Osteocyte (in vitro differentiated cells): ENCODE measurements at places on chromosomes 5 and 9. TPM values are rescaled to one million over a fixed set of nuclear protein-coding genes. Genes with fewer than 3 reads are reported as not detected.

The PCDHA4 gene
- 12.2 and 12.8 TPM in 2 replicates for total RNA-seq

The OLFM1 gene
- total RNA-seq: 0.83 and 1.3 TPM in 2 replicates

DNA sequence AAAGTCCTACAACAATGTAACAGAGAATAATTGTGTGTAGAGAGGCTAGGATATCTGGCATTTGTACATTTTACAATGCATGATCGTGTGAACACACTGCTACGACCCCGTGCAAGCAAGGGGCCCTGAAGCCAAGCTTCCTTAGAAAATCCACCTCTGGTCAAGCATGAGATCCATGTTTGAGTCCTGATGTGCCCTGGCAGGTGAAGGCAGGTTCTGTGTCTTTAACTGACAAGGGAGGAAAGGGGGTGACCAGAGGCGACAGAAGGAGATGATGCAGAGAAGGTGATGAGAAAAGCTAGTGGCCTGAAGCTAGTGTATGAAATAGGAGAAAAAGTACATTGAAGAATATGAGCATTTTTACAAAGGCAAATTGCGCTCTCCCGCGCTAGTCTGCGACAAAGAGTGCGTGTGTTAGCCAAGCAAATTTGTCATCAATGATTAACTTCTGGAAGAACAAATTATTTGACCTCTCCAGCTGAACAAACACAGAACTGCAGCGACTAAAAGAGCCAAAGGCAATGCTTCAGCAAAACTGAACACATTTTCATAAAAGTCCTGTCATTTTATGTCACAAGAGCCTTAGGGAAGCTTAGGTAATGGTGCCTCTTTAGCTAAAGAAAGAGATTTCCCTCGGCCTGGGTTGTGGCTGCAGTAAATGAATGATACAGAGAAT, 101.7 kb upstream of the DAPK1 start:
- DNase-seq: no peak
- peaks cover 47% of the 10 kb centered on the region for H3K4me1 ChIP-seq
- H3K36me3 ChIP-seq: no peaks in the 10 kb centered on the region
- H3K27me3 ChIP-seq: no peaks in the 10 kb centered on the region
- H3K27ac ChIP-seq: peak overlapping the region; percentile 88

- H3K36me3 ChIP-seq: peaks cover 5% of the 10 kb centered on the region
- no peaks in the 10 kb centered on the region for H3K27me3 ChIP-seq
- peak overlapping the region; percentile 80 for H3K27ac ChIP-seq
- no peak for DNase-seq
- no peak overlapping the region for H3K4me3 ChIP-seq
These were observed 169.1 kb upstream of the PIK3R1 start for GRCh38 chr5:68046445-68046844.

DNA sequence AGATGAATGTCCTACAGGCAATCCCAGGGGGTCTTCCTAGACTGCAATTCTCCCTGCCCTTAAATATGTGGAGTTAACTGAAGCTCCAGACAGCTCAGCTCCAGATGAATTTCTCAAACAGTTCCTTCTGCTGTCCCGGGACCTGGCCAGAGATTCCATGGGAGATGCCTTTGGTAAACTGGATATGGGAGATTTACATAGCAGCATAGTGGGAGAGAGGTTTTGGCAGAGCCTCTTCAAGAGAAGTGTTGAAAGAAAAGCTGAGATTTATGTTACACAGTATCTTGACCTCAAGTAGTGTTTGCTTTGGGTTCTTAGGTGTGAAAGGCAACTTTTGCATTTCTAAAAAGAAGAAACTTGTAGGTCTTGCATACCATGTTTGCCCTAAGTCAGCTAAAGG, 364.9 kb downstream of the ARRDC3 start:
- no peaks in the 10 kb centered on the region for H3K4me1 ChIP-seq
- DNase-seq: no peak
- no peaks in the 10 kb centered on the region for H3K36me3 ChIP-seq
- H3K27me3 ChIP-seq: peaks cover 7% of the 10 kb centered on the region
- no peak overlapping the region for H3K27ac ChIP-seq

DNA sequence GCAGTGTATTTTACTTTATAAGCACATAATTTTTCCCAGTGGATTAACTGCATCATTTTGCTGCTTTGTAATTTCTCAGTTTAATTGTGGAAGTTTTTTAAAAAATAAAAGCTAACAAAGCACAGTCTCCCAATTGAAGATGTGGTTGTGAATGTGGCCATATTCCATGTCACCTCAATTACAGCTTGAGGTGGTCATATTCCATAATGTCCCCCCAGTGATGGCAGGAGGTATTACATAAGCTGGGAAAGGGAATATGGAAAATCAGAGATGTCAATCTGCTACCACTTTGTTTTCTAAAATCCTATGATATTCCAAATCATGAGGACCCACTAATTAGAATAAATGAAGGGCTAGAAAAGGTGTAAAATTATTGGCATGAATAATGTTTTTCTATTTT, 1672.0 kb upstream of the CDH9 start:
- no peaks in the 10 kb centered on the region for H3K4me1 ChIP-seq
- H3K36me3 ChIP-seq: no peaks in the 10 kb centered on the region
- no peak overlapping the region for H3K4me3 ChIP-seq
- DNase-seq: no peak

GRCh38 chr9:94140791-94141790, 56.8 kb downstream of the PTPDC1 start:
- H3K27ac ChIP-seq: peak overlapping the region; percentile 87
- H3K27me3 ChIP-seq: no peaks in the 10 kb centered on the region
- no peak for DNase-seq
- H3K36me3 ChIP-seq: no peaks in the 10 kb centered on the region
- peak overlapping the region; percentile 52 for H3K4me3 ChIP-seq

- no peak overlapping the region for H3K4me3 ChIP-seq
- peaks cover 5% of the 10 kb centered on the region for H3K27me3 ChIP-seq
- H3K27ac ChIP-seq: no peak overlapping the region
- H3K4me1 ChIP-seq: peaks cover 18% of the 10 kb centered on the region
These were observed 200.2 kb downstream of the CFAP90 start for GRCh38 chr5:7650755-7651154.

- peaks cover 9% of the 10 kb centered on the region for H3K4me1 ChIP-seq
- H3K27me3 ChIP-seq: no peaks in the 10 kb centered on the region
- no peak overlapping the region for H3K27ac ChIP-seq
- no peak overlapping the region for H3K4me3 ChIP-seq
- DNase-seq: no peak
- peaks cover 3% of the 10 kb centered on the region for H3K36me3 ChIP-seq
These were observed 103.3 kb upstream of the CNTLN start for GRCh38 chr9:17031546-17031945.
